ENCODE measurements at places on chromosomes 4 and X.
A peak's percentile ranks its signal among the peaks of the same experiment; 100 is the strongest.

- DNase-seq: no peak
Measured at GRCh38 chr4:24995346-24995919, 35.3 kb downstream of the LGI2 start.

DNA sequence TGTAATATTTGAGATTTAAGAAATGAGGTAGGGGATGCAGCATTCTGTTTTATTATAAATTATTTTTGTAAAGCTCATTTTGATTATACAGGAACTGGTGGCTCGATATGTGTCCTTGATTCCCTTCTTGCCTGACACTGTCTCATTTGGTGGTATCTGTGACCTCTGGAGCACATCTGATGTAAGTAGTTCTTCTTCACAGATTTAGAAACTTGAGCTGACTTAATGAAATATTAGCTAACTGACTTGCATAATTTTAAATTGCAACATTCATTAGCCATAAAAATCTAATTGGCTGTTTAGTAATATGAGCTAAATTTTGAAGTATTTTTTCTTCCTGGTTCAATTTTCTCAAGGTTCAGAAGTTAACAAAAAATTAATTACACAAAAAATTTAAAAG, 69.1 kb downstream of the FBXL5 start:
- no peak for DNase-seq

GRCh38 chr4:85748654-85749053, 273.7 kb downstream of the ARHGAP24 start:
- DNase-seq: no peak

DNA sequence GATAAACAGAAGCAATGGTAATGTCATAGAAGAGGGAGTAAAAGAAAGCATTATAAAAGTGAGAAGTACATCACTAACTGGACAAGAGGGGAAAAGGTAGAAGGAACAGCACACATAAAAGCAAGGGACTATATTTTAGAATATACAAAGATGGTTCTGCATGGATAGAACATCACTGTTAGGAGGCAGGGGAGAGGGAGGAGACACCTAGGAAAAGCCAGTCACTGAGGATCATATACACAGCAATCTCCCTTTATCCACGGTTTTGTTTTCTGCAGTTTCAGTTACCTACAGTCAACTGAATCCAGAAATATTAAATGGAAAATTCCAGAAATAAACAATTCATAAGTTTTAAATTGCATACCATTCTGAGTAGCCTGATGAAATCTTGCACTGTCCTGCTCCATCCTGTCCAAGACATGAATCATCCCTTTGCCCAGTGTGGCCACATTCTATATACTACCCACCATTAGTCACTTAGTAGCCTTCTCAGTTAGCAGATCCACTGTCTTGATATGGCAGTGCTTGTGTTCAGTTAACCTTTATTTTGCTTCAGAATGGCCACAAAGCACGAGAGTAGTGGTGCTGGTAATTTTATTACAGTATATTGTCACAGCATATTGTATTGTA, 74.2 kb downstream of the PPA2 start:
- DNase-seq: no peak

- no peak for DNase-seq
Measured at GRCh38 chrX:155966876-155967275, 30.6 kb upstream of the IL9R start.

DNA sequence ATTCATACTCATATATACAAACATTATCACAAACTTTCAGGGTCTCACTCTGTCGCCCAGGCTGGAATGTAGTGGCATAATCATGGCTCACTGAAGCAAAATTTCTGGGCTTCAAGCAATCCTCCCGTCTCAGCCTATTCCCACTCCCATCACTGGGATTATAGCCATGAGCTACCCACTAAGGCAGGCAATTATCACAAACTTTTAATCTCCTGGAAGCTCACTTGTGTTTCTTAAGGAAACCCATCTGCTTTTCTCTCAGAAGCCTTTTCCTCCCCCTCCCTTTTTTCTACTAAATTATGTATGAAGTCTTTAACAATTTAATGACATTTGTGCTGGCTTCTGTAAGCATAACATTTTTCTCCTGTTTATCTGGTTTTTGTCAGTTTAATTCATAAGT, 170.5 kb downstream of the AREG start:
- no peak for DNase-seq

- DNase-seq: no peak
Measured at GRCh38 chr4:25015012-25015411, 15.7 kb downstream of the LGI2 start.

- DNase-seq: no peak
Measured at GRCh38 chr4:177225605-177226004, 84.1 kb upstream of the NEIL3 start.

DNA sequence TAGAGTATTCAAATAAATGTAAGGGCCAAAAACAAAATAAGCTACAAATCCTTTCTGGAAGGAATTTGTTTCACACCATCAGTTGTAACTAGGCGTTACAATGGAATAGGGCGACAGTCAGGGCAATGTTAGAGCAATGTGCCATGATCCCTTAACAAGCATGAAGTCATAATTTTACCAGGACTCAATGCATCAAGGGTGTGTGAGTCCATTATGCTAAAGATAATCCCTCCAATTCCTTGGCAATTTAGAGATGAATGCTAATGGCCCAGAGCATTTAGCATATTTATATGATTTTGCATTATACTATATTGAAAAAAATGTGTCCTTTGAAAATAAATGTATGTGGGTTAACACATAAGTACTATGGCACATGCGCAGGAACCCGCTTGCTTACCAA, 73.1 kb downstream of the GRIA2 start:
- DNase-seq: no peak

- DNase-seq: no peak
Measured at GRCh38 chr4:37762294-37762990, 64.0 kb upstream of the PGM2 start.

- DNase-seq: no peak
Measured at GRCh38 chr4:161655148-161655547, 508.7 kb downstream of the FSTL5 start.

DNA sequence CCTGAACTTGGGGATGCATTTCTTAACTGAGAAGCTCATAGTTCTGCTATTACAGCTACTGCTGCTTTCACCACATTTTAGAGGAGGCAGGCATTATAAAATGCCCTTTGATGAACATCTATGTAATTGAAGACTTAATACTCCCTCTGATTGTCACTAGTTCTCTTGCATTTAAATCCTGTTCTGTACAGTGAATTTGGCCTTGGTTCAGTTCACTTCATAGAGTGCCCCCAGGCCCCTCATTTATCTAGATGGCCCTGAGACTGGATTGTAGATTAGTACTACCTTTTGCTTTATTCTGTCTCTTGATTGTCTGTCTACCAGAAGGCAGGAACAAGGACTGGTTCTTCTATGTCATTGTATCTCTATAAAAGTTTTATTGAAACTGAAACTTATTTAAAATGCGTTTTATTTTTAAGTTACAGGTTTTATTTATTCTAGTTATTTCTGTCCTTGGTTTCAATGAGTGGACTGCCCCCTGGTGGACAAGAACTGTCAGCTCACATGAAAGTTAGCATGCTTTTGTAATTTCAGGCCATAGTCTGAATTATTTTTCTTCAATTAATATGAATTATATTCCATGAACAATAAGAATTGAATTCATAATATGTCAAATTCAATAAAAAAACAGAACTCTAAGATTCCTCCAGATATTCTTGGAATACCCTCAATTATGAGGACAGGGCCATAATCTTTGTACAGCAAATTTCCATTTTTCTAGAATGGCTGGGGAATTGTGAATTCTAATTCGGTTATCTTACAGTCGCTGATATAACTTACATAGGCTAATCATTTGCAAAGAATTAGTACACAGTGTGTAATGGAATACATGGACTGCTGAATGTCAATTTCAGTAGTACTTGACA, 47.2 kb upstream of the TMEM33 start:
- DNase-seq: peak; percentile 63

DNA sequence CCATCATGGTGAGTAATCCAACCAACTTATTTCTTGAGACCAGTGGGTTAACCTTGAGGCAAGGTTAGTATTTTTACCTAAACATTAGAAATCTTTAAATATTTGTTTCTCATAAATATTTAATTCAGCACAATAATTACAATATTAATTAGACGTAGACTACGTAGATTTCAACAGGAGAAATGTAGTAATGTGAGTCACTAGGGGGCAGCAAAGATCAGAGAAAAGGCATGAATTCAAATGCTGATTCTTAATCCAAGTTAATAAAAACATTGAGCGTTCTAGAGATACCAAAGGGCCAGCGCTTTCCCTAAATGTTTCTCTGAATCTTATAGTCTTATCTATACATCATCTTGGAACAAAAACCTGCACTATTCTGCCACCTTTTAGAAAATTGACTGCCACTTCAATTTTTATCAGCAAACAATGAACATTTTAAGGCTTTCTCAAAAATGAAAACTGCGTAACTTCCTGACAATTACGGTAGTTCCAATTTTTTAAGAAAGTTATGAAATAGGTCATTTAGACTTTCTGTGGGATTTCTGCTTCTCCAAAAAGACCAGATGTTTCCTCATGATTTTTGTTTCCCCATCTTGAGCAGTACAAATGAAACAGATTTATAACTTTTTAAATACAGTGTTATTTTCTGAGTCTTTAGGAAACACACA, 180.7 kb downstream of the GASK1B start:
- peak; percentile 87 for DNase-seq

DNA sequence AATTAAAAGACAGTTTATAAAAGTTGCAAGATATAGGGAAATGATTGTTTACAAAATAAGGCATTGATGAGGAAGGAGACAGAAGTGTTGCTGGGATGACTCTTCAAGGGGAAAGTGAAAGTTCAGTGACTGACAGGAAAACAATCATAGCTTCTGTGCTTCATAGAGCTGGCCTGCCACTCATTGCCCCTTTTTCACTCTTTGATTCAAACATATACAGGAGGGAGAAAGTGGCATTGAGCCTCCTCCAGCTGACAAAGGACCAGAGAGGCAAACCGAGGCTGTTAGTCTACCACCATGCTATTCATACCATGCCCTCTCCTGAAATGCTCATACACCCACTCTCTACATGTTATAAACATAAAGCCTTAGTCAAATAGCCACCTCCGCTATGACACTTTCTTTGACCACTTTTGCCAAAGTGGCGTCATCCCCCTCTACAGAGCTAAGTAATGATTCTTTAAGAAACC, 79.2 kb upstream of the ATOH1 start:
- no peak for DNase-seq

DNA sequence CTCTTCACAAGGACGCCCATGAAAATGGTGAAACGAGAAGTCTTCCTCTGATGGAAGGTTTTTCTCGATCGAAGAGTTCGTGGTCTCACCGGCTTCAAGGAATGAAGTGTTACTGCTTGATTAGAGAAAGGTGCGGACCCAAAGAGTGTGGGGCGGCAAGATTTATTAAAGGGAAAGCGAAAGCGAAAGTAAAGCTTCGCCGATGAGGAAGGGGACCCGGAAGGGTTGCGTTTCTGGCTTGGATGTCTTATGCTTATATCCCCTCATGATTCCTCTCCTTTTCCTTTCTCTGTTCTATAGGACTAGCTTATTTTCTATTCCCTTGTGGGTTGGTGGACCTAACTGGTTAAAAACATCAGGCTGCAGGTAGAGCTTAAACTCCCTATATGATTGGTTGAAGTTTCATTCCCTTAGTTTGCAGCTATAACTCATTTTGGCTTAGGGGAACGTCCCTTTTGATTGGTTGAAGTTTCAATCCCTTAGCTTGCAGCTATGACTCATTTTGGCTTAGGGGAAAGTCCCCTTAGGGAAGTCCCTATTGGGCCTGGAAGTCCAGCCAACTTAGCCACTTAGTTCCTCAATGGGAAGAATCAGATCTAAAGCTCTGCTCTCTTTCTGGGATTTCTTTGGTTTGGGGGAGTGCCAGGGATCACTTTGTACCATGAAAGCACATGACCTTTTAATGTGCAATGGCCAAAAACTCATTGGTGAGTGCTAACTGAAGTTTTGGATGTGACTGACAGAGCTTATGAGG, 1025.0 kb upstream of the PCDH10 start:
- no peak for DNase-seq

DNA sequence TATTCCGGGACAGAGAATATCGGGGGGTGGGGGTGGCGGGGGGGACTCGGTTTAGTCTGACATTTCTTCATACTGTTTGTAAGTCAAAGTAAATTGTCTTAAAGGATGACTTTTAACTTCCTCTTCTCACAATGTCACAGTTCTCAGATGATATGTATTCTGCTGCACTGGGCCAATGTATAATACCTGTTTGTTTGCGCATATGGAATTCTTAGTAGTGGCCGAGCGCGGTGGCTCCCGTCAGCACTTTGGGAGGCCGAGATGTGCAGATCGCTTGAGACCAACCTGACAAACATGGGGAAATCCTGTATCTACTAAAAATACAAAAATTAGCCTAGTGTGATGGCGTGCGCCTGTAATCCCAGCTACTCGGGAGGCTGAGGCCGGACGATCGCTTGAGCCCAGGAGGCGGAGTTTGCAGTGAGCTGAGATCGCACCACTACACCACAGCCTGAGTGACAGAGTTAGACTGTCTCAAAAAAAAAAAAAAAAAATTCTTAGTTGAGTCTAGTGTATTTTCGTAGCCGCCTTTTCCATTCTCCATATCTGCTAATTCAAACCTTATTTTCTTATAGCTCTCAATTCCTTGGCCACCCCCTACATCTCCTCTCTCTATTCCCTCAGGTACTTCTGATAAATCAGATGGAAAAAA, 851 bp downstream of the POLR2B start:
- DNase-seq: no peak

DNA sequence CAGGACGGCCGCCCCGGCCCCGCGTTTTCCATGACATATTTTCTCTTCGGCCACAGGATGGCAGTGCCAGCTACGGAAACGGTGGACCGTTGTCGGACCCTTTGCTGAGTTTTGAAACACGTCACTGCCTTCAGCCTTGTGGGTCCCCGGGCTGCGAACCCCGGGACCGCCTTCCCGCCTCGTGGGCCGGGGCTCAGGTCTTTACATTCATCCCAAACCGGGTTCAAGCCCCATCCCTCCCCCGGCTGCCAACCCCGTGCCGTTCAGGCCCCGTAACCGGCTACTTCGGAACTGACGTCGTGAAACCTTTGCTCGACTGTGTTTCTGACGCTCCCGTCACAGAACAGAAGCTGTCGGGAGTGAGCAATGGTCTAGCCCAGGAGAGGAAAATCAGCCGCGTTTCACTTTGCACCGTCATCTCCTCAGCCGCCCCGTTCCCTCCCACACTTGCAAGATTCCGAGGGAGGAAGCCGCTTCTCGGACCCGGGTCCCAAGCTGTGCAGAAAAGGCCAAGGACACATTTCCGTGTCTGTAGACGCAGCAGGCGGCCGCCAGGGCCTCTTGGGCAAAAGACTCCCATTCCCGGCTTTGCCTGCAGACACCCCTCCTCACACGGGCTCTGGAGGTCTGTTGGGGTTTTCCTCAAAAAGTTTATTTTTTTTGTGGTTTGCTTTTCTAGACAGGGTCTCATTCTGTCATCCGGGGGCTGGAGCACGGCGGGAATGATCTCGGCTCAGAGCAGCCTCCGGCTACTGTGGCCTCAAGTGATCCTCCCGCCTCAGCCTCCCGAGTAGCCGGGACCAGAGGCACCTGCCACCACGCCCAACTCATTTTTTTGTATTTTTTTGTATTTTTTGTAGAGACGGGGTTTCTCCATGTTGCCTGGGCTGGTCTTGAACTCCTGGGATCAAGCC, 41.4 kb upstream of the PPP2R3B start:
- DNase-seq: no peak

All from midbrain (tissue), 1 donor.